ENCODE measurements at places on chromosomes 7 and 10.

DNA sequence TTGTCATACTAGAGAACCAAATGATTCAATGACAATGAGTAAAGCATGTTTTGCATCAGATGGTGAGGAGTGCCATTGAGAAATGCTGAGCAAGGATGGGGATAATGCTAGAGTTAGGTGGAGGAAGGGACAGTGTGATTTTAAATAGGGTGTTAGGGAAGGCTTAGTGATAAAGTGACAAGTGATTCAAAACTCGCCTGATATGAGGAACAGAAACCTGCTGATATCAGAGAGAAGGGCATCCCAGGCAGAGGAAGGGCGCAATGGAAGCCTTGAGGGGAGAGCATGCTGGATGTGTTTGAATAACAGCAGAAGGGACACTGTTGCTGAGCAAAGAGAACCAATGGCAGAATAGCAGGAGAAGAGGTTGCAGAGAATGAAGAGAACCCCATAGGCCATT is 196.2 kb downstream of the NRG3 start:
- DNase-seq, result no peak

DNA sequence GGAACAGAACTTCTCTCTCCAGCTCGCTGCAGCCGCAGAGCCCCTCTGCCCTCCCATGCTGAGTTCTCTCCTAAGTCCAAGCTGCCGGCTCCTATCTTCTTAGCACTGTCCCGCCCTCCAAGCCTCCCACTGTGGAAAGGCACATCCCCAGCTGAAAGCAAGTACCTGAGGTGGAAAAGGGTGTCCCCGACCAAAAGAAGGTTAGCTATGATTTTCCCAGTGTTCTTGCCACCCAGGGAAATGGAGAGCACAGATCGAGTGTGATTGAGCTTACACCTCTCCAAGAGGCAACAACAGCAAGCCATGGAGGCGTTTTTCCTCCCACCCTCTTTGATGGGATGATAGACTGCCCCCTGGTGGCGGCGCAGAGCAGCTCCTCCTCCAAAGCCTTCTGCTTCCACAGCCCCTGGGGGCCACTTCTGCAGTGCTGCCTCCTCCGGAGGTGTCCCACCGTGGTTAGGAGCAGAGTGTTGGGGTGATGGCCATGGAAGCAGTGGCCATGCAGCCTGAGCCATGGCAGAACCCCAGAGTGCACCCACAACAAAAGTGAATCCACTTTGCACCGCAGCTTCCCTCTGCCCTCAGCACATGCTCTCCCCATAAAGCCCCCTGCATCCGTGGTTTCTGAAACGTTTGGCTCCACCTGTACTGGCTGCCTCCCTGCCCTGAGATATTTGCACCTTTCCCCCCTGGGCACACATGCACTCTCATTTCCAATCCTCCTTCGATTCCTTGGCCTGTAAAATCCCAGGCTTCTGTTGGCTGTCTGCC is 143.1 kb upstream of the STK17A start:
- peak; percentile 83 for DNase-seq

- no peak for DNase-seq
Measured at GRCh38 chr7:25788961-25789620, 362.9 kb upstream of the NFE2L3 start.

DNA sequence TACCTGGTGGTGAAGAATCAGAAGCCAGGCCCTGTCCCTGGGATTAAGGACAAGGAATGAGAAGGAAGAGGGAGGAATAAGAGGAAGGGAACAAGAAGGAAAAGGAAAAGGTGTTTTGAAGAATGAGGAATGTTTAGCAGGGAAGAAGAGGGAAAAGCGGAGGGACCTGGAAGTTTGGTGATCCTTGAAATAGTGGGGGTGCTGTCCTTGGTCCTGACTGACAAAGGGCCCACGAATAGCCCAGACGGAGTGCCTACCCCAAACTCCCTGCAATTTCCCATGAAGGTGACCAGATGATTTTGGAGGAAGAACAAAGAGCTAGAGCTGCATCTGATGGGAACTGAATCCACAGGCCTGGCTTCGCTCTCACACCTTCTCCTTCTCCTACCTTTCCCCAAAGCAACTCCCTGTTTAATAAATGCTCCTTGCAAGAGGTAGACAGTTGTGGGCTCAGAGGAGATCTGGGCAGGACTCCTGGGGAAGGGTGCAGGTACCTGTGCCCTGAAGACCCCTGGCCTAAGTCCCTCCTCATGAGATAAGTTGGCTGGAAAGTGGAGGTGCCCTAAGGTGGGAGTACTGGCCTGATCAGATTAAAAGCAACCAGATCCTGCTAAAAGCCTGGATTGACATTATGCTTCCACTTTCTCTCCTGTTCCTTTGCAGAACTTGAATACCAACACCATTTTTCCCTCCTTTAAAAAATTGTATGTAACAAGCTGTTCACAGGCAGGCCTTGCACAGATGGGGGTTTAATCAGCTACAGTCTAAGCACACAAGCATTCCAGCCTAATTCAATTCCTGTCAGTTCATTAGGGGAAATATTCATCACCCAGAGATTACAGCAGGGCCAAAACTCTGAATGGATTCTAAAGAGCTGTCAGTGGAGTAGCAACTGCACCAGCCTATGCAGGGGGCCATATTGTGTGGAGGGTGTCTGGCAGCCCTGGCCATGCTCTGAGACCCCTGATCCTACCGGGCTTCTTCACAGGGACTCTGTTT is 19.4 kb downstream of the KAZALD1 start:
- DNase-seq, result no peak

DNA sequence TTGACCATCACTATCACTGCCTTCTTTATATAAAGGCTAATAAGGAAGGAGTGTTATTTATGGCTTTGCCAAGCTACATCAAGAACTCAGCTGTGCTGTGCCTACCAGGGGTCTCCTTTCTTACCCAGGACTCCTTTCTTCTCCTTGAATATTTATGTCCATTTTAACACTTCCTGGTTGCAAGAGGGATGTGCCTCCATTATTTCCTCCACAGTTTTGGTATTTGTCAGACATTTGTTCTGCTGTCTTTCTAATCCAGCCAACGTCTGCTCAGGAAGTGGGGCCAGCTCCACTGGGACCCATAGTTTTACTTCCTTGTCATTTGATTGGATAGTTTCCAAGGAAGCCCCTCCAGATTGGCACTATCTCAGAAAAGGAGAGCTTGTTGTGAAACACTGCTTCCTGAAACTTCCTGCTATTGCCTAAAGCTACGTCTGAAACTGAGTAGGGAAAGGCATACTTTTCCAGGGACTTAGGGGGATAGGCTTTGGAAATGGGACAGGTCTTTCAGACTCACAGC is 6.6 kb upstream of the STRIP2 start:
- no peak for DNase-seq

DNA sequence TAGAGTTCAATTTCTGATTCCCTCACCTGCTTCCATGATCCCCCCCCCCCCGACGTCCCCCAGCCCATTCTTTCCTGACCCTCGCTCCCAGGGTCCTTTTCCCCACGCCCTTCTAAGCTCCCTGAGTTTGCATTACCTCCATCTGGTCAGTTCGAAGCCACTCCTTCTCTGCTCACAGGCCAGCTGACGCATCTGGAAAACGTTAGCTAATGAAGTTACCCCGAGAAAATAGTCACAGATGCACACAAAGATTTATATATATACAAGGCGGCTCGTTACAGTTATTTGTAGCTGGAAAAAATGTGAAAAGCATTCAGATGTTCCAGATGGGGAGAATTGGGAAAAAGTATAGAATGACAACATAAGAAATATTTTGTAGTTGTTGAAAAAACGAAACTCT is 630.0 kb upstream of the FOXK1 start:
- DNase-seq, result no peak

GRCh38 chr10:71323407-71323806 is 4.3 kb downstream of the SLC29A3 start:
- DNase-seq, result peak; percentile 21

GRCh38 chr7:151607464-151607867 is 87.8 kb upstream of the RHEB start:
- DNase-seq, result no peak

DNA sequence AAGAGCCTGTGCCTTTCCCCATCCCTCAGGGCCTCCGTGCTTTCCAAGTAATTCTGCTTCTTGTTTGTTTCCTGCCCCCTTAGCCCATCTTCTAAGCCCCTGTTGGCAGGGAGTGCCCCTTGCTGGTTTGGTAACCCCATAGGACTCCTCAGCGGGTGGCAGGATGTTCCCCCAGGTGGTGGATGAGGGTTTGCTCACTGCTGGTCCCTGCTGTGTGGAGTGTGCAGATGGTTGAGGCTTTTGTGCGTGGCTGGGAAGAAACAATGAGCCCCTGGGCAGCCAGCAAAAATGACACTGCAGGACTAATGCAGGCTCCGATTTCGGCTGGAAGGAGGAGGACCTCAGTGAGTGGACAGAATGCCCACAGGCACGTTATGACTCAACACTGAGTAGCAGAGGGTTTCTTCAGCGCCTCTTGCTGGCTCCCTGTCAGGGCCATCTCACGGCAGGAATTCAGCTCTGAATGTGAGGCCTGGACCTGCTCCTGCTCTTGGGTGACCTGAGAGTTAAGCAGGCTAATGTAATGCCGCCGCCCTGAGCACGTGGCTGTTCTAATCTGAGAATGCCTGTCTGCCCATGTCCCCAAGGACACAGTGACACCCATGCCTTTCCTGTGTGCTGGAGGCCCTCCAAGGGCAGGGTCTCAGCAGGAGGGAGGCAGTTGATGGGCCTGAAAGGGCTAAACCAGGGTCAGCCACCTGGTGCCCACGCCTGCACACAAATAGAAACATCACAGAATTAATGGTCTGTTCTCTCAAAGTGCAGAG is 16.6 kb downstream of the BAG3 start:
- no peak for DNase-seq

- DNase-seq, result no peak
Measured at GRCh38 chr7:106864298-106865081, 592 bp upstream of the PIK3CG start.
